Left lung (tissue), 14 donors: ENCODE measurements at places on chromosomes 16 and 17. TPM values are rescaled to one million over a fixed set of nuclear protein-coding genes. Genes with fewer than 3 reads are reported as not detected.

GRCh38 chr17:39404542-39405378, 3.3 kb upstream of the FBXL20 start:
- no peak for DNase-seq

DNA sequence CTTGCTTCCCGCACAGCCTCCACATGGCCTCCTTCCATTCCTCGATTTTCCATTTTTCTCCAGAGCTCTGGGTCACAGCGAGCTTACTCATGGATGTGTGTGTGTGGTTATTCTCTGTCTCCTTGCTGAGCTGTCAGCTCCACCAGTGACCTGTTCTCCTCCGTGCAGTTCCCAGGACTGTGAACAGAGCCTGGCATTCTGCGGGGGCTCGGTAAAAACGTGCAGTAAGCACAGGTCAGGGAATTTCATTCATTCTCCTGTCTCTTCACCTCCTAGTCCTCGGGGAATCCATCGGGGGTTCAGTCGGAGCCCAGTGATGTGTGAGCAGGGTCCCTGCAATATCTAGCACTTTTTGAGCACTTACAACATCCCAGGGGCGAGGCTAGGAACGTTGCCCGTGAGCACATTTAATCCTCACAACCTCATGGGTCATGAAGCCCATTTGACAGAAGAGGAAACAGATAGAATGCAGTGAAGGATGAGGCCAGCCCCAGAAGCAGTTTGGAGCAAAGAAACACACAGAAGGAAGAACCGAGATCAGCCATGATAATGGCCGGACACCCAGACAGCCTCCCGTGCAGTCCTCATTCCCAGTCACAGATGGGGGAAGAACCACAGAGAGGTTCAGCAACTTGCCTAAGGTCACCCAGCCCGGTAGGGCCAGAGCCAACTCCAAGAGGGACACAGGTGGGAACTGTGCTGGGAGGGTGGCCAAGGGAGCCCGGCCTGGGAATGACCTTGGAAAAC, 183.2 kb upstream of the GSE1 start:
- DNase-seq = no peak

GRCh38 chr17:62101090-62101489, 36.0 kb upstream of the MED13 start:
- no peak for DNase-seq

- DNase-seq = no peak
Observed at GRCh38 chr17:2958706-2959222, 104.6 kb downstream of the OR1D5 start.

DNA sequence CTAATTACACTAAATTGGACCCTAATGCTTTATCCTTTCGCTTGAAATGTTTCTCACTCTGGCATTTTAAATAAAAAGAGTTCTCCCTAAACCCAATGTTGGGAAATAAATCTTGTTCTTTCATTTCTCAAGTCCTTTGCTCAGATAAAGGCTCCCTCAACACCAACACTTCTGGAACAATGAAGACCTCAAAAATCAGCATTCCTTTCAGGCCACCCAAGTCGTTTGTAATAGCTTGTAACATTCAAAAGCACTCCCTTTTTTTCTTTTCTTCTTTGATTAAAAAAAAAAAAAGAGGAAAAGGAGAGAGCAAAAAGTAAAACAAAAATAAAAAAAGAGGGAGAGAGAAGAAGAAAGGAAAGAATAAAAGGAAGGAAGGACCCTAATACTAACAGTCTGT, 23.3 kb upstream of the FOXJ1 start:
- DNase-seq = no peak

Gene MARVELD3
- 9.0 TPM for polyA plus RNA-seq
